ENCODE measurements at places on chromosomes 12 and 14. TPM values are rescaled to one million over a fixed set of nuclear protein-coding genes. Genes with fewer than 3 reads are reported as not detected.

- no peak for DNase-seq
These were observed 103.6 kb downstream of the TMEM30B start for GRCh38 chr14:61177279-61178225.

The KRT71 gene
- not detected for total RNA-seq

DNA sequence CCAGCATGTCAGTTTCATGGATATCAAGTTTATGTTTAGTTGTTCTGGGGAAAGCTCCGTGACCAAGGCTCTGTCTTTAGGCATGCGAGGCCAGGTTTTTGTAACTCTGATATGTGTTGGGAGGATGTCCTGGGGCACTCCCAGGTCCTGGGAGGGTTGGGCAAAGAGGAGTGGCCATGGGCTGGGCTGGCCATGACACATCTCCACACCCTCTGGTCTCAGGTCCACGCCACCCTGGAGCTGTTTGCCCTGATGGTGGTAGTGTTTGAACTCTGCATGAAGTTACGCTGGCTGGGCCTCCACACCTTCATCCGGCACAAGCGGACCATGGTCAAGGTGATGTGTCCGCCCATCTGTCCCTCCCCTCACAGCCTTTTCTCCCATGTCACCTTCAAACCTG, 46.4 kb downstream of the TPCN1 start:
- DNase-seq: no peak

The SYCP3 gene
- not detected for total RNA-seq

DNA sequence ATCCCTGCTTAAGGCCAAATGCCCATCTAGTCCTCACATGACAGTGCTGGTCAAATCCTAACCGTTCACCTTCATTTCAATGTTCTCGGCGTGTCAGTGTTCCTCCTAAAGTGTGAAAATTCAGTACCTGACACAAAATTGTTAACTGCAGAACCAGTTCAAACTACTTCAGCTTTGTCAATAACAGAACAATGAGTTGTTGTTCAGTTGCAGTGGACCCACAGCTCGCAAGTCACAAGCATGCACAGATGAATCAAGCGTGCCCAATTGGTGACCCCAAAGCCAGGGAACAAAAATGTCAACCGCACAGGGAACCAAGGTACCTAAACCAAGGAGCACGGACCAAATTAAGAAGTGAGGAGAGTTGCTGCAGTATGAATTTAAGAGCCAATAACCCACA, 23.2 kb downstream of the NRDE2 start:
- DNase-seq: no peak

GRCh38 chr12:44317651-44318126, 481.8 kb downstream of the TMEM117 start:
- no peak for DNase-seq

- DNase-seq: no peak
These were observed 26.6 kb downstream of the GPRC5D start for GRCh38 chr12:12925388-12925787.

- no peak for DNase-seq
These were observed at the start of gene CHGA for GRCh38 chr14:92922883-92923743. Gene CHGA (plus strand): TSS chr14:92923150. CDS start chr14:92923360, 210 bp downstream.

DNA sequence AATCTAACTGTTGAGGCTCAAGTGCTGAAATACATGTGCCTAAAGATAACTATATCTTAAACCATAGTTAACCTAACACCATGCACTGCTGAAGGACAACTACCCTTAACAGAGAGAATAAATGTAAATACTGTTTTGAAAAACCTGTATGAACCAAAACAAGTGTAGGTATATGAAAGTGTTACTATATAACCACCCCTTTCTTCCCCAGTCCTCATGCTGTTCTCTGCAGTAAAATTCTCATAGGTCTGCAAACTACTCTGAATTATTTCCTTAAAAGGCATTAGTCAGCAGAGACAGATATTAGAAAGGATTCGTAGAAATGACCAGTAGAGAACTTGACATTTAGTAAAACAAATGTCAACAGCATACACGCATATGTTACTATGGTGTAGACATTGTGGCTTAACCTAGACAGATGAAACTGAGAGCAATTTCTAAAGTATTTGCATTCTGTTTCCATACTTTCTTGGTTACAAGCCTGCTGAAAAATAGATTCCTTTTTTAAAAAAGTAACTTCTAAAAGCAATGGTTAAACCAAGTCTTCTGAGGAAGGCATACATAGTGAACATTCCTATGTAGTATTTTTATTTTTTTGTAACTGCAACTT, 13.9 kb downstream of the CSRP2 start:
- DNase-seq: no peak

DNA sequence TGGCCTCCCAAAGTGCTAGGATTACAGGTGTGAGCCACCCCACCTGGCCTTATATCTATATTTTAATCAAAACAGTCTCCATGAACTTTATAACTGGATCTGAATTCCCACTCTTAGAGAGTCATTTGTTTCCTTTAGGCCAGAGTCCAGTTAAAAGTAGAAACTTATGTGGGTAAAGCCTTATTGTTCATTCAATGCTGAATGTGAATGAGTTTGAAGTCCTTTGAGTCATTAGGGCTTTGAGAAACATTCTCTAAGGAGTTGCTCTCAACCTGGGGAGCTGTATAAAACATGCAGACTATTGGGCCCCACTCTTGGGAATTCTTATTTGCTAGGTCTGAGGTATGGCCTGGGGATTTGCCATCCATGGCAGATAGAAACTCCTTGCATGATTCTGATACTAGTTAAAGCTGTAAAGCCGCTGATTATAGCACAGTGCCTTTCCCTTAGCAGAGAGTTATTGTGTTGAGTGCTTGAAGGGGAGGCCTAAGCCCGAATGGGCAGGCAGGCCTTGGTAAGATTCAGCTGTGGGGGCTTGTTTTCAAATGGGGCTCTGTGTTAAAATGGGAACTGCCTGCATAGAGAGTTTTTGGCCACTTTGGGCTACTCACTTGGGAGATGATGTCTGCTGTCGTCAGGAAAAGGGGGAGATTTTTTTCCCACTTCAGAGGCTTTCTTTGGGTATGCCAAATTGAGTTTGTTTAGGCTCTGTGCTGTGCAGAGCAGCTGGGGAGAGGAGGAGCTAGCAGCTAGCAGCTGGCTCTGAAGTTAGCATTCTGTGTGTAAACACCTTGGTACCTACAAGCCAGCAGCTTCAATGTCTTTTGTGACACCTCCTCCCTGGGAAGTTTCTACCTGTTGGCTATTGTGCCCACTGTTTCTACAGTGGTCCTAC, 117.5 kb downstream of the DACT1 start:
- DNase-seq: no peak

The PRB4 gene
- total RNA-seq: not detected
